GM23338 (cell line): ENCODE measurements at places on chromosomes 6 and 20. TPM values are rescaled to one million over a fixed set of nuclear protein-coding genes. Genes with fewer than 3 reads are reported as not detected.

GRCh38 chr20:58510921-58511320, 4.3 kb downstream of the APCDD1L start:
- no peak overlapping the region for H3K27ac ChIP-seq
- no peak overlapping the region for H3K4me3 ChIP-seq
- peaks cover 36% of the 10 kb centered on the region for H3K27me3 ChIP-seq
- no peak for DNase-seq

DNA sequence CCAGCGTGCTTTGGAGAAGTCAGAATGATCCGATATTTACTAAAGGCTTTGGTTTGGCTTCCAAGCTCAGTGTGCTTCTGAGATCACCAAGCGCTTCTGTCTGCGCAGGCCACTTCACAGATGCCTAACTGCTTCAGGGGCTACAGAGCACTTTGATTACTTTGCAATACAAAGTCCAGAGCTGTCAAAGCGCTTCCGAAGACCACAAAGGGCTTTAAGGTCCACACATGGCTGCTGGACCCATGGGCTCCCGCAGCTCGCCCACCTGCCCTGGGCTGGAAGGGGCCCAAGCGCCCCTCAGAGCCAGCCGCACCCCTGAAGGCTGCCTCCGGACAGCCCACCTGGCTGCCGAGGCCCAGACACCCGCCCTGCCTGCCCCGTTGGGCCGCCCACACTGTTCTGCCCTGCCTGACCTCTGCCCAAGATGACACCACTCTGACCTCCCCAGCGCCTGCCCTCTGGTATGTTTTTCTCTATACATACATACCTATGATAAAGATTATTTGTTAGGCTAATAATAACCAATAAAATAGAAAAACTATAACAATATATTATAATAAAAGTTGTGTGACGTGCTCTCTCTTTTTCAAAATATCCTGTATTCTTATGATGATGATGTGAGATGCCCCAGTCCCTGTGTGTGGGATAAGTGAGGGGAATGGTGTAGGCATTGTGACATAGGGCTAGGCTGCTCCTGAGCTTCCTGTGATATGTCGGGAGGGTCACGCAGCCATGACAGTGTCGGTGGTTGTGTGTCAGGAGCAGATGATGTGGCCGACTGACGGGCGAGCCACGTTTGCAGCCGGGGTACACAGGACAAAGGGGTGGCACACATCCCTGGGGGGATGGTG, 22.6 kb downstream of the DYNLT1 start:
- H3K4me3 ChIP-seq: no peak overlapping the region
- no peaks in the 10 kb centered on the region for H3K27me3 ChIP-seq
- no peaks in the 10 kb centered on the region for H3K4me1 ChIP-seq
- peaks cover 5% of the 10 kb centered on the region for H3K36me3 ChIP-seq
- DNase-seq: no peak

DNA sequence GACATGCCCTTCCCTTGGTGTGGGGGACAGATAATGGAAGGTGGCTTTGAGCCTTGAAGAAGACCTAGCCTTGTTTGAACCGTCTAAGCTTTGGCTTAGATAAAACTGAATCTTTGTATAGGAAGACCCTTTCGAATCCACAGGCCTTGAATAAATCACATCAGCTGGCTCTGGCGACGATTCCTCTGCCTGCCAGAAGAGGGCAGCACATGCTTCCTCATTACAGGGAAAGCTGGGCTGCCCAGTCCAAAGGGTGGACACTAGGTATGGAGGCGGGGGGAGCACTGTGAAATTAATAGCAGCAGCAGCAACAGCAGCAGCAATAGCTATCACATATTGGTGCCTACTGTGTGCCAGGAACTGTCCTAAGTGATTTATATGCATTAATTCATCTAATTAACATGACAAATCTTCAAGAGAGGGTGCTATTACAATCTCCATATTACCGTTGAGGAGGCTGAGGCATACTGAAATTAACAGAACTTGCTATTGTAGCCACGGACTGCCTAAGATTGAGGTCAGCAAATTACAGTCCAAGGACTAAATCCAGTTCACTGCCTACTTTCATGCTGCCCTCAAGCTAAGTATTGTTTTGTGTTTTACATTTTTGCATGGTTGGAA, 85.1 kb downstream of the CLIC5 start:
- H3K36me3 ChIP-seq: no peaks in the 10 kb centered on the region
- DNase-seq: peak; percentile 73
- peaks cover 31% of the 10 kb centered on the region for H3K4me1 ChIP-seq
- H3K27ac ChIP-seq: no peak overlapping the region

- no peak for DNase-seq
- H3K4me3 ChIP-seq: no peak overlapping the region
- no peaks in the 10 kb centered on the region for H3K36me3 ChIP-seq
- no peaks in the 10 kb centered on the region for H3K4me1 ChIP-seq
- H3K27ac ChIP-seq: no peak overlapping the region
These were observed 1.1 kb upstream of the TGM2 start for GRCh38 chr20:38165966-38166702.

GRCh38 chr6:150030611-150031010, 5.3 kb upstream of the RAET1L start:
- H3K4me3 ChIP-seq: no peak overlapping the region
- H3K27ac ChIP-seq: no peak overlapping the region
- DNase-seq: no peak

GRCh38 chr6:116395647-116396046, 24.9 kb downstream of the DSE start:
- H3K4me3 ChIP-seq: no peak overlapping the region
- H3K4me1 ChIP-seq: peaks cover 12% of the 10 kb centered on the region
- no peak overlapping the region for H3K27ac ChIP-seq
- H3K27me3 ChIP-seq: no peaks in the 10 kb centered on the region
- no peak for DNase-seq

- H3K27me3 ChIP-seq: no peaks in the 10 kb centered on the region
- H3K4me3 ChIP-seq: no peak overlapping the region
- H3K27ac ChIP-seq: no peak overlapping the region; the same call in 1 of the 2 replicates
- H3K4me1 ChIP-seq: no peaks in the 10 kb centered on the region
- peaks cover 16% of the 10 kb centered on the region for H3K36me3 ChIP-seq
These were observed 122.9 kb downstream of the HIVEP1 start for GRCh38 chr6:12134991-12135390.

DNA sequence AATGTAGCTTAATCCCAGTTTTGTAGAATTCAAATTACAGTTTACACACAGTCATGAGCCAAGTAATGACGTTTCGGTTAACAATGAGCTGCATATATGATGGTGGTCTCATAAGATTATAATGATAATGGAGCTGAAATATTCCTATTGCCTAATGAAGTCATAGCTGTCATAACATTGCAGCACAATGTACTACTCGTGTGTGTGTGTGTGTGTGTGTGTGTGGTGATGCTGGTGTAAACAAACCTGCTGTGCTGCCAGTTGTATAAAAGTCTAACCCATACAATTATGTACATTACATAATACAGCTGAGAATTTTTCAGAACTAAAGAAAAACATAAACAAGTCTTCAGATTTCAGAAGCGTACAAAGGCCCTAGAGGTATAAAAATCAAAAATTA, 66.7 kb upstream of the ARID1B start:
- DNase-seq: no peak
- H3K27ac ChIP-seq: no peak overlapping the region
- no peak overlapping the region for H3K4me3 ChIP-seq
- H3K27me3 ChIP-seq: no peaks in the 10 kb centered on the region
- H3K36me3 ChIP-seq: no peaks in the 10 kb centered on the region

- H3K4me3 ChIP-seq: no peak overlapping the region
- no peaks in the 10 kb centered on the region for H3K27me3 ChIP-seq
- DNase-seq: no peak
- no peaks in the 10 kb centered on the region for H3K36me3 ChIP-seq
These were observed 14.9 kb downstream of the BTN1A1 start for GRCh38 chr6:26514984-26515383.

- DNase-seq: no peak
- peaks cover 26% of the 10 kb centered on the region for H3K4me1 ChIP-seq
- no peak overlapping the region for H3K27ac ChIP-seq
- no peak overlapping the region for H3K4me3 ChIP-seq
- H3K27me3 ChIP-seq: no peaks in the 10 kb centered on the region
These were observed 1009.4 kb downstream of the KIF16B start for GRCh38 chr20:15563836-15564235.

DNA sequence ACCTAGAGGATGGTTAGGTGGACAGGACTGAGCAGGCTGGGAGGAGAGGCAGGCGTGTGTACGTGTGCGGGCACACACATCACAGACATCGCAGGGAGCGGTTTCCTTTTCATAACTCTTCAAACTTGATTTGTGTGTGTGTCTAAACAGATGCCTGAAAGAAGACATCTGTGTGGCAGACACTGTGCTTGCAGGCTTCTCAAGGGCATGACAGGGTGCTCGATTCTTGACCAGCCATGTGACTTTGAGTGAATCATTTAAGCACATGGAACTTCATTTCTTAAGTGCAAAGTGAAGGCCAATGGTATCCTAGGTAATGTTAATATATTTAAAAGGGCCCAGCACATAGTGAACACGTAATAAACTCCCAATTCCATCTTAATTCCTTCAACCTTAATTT, 186.5 kb downstream of the SCP2D1 start:
- no peaks in the 10 kb centered on the region for H3K4me1 ChIP-seq
- no peak overlapping the region for H3K27ac ChIP-seq
- no peaks in the 10 kb centered on the region for H3K36me3 ChIP-seq
- H3K27me3 ChIP-seq: no peaks in the 10 kb centered on the region
- H3K4me3 ChIP-seq: no peak overlapping the region
- DNase-seq: no peak

Gene ANKRD6
- 9.2 and 20.4 TPM in 2 replicates for total RNA-seq

Gene WFDC6
- total RNA-seq: not detected in 2 replicates

Gene ACSS1
- total RNA-seq: 2.7 and 4.1 TPM in 2 replicates

Gene EGFL8
- total RNA-seq: 4.7 and 6.1 TPM in 2 replicates

Gene SLC12A5
- total RNA-seq: 0.35 and 3.5 TPM in 2 replicates

Gene TSPO2
- not detected in 2 replicates for total RNA-seq

Gene RAB32
- 4.8 and 10.4 TPM in 2 replicates for total RNA-seq

Gene CASP8AP2
- total RNA-seq: 22.8 and 31.3 TPM in 2 replicates

Gene OSER1
- 31.1 and 32.4 TPM in 2 replicates for total RNA-seq

Gene TRAPPC3L
- total RNA-seq: not detected in 2 replicates

Gene C6orf163
- 2.3 and 3.1 TPM in 2 replicates for total RNA-seq
